ENCODE measurements at places on chromosomes 7 and 10.

GRCh38 chr10:109259293-109259692, 664.0 kb downstream of the XPNPEP1 start:
- no peak for DNase-seq

DNA sequence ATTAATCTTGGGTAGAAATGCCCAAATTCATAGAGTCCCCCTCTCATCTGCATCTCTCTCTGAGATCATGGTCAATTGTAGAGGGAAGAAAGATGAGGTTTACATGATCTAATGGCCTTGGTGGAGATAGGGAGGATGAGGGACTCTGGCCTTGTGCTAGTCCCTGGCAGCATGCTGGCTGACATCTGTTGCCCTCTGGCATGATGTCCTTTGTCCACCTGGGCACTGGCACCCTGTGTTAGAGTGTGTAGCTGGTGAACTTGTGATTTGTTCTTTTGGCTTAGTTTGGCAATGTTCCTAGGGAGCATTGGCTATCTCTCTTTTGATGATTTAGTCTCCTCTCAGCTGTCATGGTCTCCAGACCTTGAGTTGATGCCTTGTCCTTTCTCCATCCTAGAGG, 103.2 kb downstream of the DYNC1I1 start:
- DNase-seq, result no peak

GRCh38 chr10:78847485-78847884, 221.3 kb upstream of the ZMIZ1 start:
- DNase-seq, result no peak

- DNase-seq, result no peak
Measured at GRCh38 chr10:79376078-79376628, 28.9 kb downstream of the PPIF start.

GRCh38 chr10:6590100-6590499, 10.0 kb upstream of the PRKCQ start:
- no peak for DNase-seq

DNA sequence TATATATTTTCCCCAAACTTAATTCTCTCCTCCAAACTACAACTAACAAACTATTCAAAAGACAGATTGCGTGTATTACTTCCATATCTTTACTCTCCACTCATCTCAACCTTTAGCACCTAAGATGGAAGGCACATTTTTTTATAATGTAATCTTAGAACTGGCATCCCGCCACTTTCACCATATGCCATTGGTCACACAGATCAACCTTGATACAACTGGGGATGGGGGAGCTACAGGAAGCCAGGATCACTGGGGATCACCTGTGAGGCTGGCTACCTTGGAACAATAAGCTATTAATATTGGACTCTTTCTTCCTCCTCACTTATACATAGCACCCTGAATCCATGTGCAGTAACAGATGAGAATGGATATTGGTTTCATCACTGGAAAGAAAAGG, 469.6 kb upstream of the LRRN3 start:
- DNase-seq, result no peak

DNA sequence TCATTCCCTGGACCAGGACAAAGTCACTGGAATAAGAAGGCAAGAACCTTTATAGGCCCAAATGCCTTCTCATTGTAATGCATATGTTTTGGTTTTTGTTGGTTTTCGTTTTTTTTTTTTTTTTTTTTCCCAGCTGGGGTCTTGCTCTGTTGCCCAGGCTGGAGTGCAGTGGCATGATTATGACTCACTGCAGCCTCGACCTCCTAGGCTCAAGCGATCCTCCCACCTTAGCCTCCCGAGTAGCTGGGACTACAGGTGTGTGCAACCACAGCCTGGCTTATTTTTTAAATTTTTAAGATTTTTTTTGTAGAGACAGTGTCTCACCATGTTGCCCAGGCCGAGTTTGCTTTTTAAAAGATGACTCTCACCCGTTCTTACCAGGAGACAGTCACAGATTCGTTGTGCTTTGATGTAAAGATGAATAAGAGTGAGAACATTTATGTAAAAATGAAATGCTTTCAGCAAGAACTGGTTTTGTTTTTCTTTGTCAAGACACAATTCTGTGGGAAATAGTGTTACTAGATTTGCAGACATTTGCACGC, 7.6 kb downstream of the IQCE start:
- no peak for DNase-seq

DNA sequence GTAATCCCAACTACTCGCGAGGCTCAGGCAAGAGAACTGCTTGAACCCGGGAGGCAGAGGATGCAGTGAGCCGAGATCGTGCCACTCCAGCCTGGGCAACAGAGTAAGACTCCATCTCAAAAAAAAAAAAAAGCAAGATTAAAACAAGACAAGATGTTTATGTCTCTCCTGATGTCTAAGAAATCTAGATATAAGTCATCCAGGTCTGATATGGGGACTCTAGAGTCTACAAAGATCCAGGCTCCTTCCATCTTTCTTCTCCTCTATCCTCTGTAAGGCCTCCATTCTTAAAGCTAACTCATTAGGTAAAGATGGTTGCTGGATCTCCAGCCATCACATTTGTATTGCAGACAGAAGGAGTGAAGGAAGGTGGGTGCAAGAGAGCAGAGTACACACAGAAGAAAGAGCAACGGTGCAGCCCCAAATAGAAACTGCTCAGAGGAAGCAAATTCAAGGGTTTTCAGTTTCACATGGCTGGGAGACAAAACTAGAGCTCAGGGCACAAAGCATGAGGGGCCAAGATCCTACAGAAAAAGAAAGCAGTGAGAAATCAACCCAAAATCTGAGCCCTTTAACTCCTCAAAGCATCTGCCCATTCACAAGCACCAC, 57.6 kb downstream of the USP6NL start:
- DNase-seq, result peak; percentile 24

DNA sequence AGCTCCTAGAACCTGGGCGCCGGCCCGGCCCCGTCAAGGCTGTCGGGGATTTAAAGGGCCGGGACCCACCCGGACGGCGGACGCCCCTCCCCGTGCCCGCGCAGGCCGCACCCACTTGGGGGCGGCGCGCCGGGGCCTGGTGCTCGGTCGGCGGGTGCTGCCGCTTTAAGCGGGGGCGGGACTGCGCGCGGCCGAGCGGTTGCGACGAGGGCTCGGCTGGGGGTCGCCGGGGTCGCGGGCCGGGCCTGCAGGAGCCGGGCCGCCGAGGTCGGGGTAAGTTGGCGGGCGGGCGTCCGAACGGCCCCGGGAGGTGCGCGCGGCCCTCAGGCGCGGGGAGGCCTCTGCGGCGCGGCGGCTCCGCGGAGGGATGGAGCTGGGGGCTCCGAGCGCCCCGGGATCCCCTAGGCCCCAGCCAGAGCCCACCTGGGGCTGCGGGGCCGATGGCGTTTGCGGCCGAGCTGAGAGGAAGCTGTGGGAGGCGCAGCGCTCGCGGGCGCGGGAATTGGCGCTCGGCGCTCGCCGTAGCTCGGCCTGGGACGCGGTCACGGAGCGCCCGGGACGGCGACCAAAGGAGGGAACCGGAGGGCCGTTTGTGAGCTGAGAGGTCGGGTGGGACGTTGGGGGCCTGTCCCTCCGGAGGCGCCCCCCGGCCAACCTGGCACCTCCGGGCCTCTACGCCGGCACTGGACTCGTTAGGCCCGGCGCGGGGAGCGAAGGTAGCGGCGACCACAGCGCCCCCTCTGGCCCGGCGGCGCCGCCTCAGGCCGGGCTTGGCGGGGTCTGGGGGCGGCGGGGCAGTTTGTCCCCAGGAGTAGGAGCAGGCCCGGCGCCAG, at the start of gene TRRAP:
TSS of gene TRRAP (plus strand) at position 168 of the 833 bp plus-strand sequence. CDS start 2,619 bp downstream, outside the sequence.
- DNase-seq, result peak; percentile 75

DNA sequence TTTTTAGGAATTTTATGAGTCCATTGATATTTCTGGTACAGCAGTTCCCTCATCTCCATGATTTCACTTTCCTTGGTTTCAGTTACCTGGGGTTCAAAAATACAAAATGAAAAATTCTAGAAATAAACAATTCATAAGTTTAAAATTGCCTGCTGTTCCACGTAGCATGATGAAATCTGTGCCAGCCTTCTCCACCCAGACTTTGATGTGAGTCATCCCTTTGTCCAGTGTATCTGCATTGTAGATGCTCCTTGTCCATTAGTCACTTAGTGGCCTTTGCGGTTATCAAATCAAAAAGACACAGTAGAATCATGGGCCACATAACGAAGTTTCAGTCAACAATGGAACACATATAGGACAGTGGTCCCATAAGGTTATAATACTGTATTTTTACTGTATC, 286.9 kb downstream of the PTEN start:
- DNase-seq, result no peak

- DNase-seq, result no peak
Measured at GRCh38 chr10:45429790-45430189, 55.8 kb downstream of the ALOX5 start.

DNA sequence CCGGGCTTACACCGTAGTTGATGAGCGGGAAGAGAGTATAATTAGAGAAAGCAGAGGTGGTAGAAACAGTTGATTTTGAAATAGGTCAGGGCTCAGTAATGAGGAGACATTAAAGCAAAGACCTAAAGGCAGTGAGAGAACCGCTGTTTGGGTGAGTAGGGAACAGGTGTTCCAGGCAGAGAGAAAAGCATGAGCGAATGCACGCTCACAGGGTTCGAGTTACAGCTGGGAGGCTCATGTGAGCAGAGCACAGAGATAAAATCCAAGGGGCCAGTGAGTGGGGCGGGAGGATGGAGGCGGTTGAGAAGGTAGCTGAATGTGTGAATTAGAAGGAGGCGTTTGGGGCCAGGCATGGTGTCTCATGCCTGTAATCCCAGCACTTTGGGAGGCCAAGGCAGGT, 39.9 kb downstream of the APBB1IP start:
- DNase-seq, result no peak

GRCh38 chr7:52501696-52502095, 533.7 kb upstream of the POM121L12 start:
- no peak for DNase-seq

- no peak for DNase-seq
Measured at GRCh38 chr7:55132890-55133551, 114.2 kb downstream of the EGFR start.

DNA sequence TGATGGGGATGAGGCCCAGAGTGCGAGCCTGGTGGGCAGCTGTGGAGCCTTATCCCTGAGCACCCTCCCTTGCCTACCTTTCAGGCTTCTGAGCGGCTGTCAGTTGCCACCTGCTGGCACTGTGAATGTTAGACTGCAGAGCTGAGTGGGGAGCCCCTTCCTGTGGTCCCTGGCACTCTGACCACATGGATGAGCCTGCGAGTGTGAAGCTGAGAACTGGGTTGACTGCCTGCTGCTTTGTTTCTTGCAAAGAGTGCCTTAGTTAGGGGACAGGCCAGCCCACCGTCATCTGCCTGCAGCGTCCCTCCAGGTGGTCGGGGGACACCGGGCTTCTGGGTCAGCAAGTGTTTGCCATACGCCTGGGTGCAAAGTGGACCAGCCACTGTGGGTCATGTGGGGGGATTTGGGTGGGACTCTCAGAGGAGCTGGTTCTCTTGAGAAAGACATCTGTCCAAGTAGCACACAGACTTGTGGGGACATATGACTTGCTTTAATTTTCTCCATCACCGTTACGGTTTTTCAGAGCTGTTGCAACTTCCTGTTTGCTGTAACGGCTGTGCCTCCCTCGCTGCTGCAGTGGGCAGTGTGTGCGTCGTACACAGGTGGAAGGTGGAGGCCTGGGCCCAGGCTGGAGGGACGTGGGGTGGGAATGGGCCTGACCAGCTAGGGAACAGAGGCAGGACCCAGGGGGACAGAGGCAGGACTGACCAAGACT, 13.7 kb downstream of the INPP5A start:
- peak; percentile 63 for DNase-seq

DNA sequence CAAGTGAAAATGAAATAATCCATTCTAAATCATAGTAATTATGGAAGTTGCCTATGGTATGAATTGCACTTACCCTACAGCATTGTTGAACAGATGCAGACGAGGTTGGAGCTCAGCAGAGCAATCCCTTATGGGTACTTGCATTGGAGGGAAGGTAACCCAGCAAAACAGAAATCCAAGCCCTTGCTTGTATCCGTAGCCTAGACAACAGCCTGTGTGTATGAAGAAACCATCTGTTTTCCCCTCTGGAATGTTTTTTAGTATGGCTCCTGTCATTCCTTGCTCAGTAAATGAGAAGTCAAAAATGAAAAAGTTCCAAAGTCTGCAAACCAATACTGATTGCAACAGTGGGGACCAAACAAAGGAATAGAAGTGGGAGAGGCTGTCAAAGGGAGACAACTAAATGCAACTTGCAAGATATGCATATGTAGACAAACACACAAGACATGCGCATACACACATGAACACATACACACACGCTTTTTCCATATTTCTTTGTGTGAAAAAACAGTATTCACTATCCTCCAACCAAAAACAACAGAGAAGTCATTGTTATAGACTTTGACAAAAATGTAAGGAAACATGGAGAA, 260.8 kb downstream of the DYNC1I1 start:
- no peak for DNase-seq

DNA sequence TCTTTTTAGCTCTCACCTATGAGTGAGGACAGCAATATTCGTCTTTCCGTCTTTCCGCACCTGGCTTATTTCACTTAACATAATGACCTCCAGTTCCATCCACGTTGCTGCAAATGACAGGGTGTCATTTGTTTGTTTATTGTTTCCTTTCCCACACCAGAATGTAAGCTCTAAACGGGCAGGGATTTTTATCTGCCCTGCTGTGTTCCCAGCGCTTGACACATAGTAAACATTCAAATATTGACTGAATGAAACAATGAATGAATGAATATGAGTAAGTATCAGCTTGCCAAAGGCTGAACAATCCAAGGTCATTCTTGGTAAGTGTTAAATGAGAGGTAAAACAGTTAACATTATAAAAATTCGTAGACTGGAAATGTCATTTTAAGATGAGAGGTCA, 12.8 kb downstream of the SH3PXD2A start:
- no peak for DNase-seq

DNA sequence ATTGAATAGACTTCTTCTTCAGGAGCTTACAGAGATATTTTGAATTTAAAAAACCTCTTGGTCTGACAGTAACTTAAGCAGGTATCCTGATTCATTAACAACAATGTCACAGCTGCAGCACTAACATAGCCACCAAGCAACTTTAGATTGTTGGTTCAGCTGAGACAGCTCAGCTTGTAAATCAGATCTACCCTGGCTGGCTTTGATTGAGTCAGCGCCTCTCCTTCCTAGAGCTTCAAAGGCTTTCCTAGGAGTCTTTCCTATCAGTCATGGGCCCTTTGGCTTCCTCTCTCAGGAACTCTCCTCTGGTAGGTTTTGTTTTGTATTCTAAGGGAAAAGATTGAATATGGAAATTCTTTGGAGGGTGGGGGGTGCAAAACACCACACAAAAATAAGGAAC, 70.7 kb upstream of the STEAP4 start:
- no peak for DNase-seq

DNA sequence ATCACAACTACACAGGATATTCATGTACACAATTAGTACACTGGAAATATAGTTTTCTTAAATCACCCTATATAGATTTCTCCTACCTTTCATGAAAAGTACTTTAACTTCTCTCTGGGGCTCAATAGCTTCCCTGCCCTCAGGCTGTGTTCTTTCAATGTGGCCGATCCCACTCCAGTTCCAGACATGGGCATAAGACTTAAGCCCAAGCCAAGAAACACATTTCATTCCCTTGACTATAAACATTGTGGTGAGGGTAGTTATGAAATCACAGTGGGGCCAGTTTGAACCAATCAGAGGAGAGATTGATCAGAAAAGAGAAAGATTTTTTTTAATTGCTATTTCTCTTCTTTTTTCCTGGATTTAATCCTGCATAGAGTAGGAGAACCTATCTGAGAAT, 904.6 kb upstream of the SORCS1 start:
- no peak for DNase-seq

GRCh38 chr10:13813550-13813949, 226.8 kb downstream of the PRPF18 start:
- no peak for DNase-seq

GRCh38 chr7:130021105-130021834, 29.9 kb downstream of the ZC3HC1 start:
- DNase-seq, result no peak

- DNase-seq, result no peak
Measured at GRCh38 chr7:30751696-30752273, at the start of gene INMT. Gene INMT (plus strand): TSS chr7:30752135. CDS start chr7:30752151, 16 bp downstream.
